ENCODE measurements at places on chromosomes 11 and 22.
A peak's percentile ranks its signal among the peaks of the same experiment; 100 is the strongest.

DNA sequence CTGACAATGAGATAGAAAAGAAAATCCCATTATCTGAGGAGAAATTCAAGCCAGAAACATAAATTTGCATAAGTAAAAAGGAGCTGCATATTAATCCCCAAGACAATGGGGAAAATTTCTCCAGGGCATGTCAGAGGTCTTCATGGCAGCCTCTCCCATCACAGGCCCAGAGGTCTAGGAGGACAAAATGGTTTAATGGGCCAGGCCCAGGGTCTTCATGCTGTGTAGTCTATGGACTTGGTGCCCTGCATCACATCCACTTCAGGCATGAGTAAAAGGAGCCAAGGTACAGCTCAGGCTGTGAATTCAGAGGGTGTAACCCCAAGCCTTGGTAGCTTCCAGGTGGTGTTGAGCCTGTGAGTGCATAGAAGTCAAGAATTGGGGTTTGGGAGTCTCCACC, 1097.2 kb upstream of the RAG2 start:
- H3K27me3 ChIP-seq: no peaks in the 10 kb centered on the region
- H3K27ac ChIP-seq: no peak overlapping the region
- H3K4me1 ChIP-seq: no peaks in the 10 kb centered on the region

GRCh38 chr11:86741839-86742805, 58.2 kb upstream of the PRSS23 start:
- no peak overlapping the region for H3K4me3 ChIP-seq
- peaks cover 14% of the 10 kb centered on the region for H3K27me3 ChIP-seq
- H3K27ac ChIP-seq: no peak overlapping the region
- H3K36me3 ChIP-seq: no peaks in the 10 kb centered on the region

DNA sequence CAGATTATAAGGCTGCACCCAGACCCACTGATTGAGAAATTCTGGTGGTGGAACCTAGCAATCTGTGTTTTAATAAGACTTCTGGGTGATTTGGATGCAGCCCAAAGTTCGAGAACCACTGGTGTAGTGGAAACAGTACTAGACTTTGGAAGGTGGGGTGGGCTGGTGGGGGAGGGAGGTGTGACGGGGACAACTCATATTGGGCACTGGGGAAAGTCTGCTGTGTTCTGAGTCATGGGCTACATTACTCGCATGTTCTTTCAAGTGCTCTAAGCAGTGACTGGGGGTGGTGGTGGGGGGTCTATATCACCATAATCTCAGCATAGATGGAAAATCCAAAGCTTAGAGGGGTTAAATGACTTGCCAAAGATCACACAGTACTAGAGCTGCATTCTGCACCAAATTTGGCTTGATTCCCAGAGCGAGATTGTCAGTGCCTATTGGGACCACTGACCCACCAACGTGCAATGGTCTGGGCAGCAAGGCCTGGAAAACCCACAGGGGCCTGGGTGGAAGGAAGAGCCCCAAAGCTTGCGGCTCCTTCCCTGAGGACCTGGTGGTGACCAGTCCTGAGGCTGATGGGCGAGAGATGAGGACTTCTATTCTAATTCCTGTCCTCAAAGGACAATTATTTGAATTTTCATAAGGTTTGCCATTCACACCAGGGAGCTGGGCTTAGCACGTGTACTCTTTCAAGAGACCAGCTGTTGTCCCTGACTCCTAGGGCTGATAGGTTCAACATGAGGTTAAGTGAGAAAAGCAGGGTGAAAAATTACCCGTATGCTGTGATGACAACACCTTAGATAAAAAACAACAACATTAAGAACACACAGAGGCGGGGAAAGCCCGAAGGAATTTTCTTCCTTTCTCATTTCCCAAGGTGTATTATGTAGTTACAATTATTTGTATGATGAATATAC, 77.5 kb upstream of the NARS2 start:
- peak overlapping the region; percentile 70 for H3K27ac ChIP-seq
- no peaks in the 10 kb centered on the region for H3K36me3 ChIP-seq
- H3K27me3 ChIP-seq: peaks cover 3% of the 10 kb centered on the region
- peak; percentile 80 for DNase-seq
- H3K4me1 ChIP-seq: peaks cover 40% of the 10 kb centered on the region

- peaks cover 11% of the 10 kb centered on the region for H3K27me3 ChIP-seq
- no peaks in the 10 kb centered on the region for H3K36me3 ChIP-seq
- no peak overlapping the region for H3K27ac ChIP-seq
- H3K4me1 ChIP-seq: no peaks in the 10 kb centered on the region
These were observed 315.8 kb downstream of the CASP12 start for GRCh38 chr11:104582431-104582830.

GRCh38 chr11:75548595-75549272, 13.3 kb upstream of the SERPINH1 start:
- H3K27ac ChIP-seq: no peak overlapping the region
- no peak for DNase-seq
- peaks cover 2% of the 10 kb centered on the region for H3K27me3 ChIP-seq
- H3K36me3 ChIP-seq: no peaks in the 10 kb centered on the region
- no peak overlapping the region for H3K4me3 ChIP-seq

DNA sequence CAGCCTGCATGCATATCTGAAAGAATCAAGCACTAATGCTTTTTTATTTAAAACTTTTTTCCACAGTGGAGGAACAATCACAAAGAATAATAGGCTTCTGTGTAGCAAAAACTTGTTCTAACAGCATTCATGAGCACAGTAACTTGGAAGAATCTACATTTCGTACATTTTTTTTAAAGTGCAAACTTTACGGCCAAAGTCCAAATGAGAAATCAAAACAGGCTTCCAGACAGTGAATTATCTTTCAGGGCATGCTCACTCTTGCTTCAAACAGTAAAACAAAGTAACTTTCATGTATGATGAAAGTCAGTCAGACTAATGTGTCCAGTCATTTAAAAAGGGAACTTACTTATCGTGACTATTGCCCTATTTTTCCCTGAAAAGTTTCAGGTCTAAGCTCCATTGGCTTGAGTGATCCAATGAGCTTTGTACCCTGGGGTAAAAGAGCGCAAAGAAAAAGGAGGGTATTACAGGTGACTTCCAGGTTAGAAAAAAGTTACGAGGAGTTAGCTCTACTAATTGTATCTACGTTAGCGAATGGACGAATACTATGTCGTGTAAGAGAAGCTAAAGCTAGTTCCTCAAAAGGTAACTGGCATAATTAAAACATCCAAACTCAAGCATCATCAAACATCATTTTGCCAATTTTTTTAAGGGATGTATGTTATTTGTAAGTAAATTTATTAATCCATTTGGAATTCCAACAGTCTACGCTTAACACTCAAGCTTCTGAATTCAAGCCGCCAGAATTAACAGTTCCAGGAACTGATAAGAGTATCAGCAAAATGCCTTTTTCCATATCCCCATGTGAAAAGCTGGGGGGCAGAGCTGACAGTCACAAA, 1.7 kb downstream of the PICALM start:
- H3K27ac ChIP-seq: peak overlapping the region; percentile 91
- H3K4me1 ChIP-seq: peaks cover 41% of the 10 kb centered on the region
- no peak for DNase-seq
- H3K36me3 ChIP-seq: peaks cover 26% of the 10 kb centered on the region
- no peaks in the 10 kb centered on the region for H3K27me3 ChIP-seq
- H3K4me3 ChIP-seq: peak overlapping the region; percentile 89

DNA sequence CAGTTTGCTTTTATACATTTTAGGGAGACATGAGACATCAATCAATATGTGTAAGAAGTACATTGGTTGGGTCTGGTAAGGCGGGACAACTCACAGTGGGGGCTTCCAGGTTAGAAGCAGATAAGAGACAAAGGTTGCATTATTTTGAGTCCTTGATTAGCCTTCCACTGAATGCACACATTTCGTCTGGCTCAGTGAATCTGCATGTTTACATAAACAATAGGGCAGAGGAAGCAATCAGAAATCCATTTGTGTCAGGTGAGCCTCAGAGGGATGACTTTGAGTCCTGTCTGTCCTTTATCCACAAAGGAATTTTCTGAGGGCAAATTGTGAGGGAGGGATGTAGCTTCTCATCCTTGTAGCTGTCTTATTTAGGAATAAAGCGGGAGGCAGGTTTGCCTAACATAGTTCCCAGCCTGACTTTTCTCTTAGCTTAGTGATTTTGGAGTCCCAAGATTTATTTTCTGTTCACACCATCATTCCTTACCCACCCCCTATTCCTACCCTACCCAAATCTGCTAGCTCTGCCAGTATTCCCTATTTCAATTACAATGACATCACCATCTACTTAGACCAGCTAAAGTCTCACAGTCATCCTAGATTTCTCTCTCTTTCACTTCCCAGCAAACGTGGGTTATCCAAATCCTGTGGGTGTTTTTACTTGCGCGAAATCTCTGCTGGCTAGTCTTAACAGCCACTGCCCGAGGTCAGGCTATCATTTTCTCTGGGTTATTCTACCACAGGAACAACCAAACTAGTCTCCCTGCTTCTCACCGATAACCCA, 2.9 kb downstream of the SC5D start:
- H3K4me1 ChIP-seq: peaks cover 43% of the 10 kb centered on the region
- H3K4me3 ChIP-seq: no peak overlapping the region
- peak overlapping the region; percentile 10 for H3K27ac ChIP-seq
- H3K36me3 ChIP-seq: peaks cover 11% of the 10 kb centered on the region

- no peaks in the 10 kb centered on the region for H3K36me3 ChIP-seq
- H3K4me1 ChIP-seq: no peaks in the 10 kb centered on the region
- DNase-seq: no peak
These were observed 68.3 kb upstream of the POU2AF2 start for GRCh38 chr11:111177037-111177871.

- H3K36me3 ChIP-seq: no peaks in the 10 kb centered on the region
- H3K4me3 ChIP-seq: no peak overlapping the region
- DNase-seq: no peak
These were observed 428.0 kb downstream of the LARGE1 start for GRCh38 chr22:33492210-33492651.

DNA sequence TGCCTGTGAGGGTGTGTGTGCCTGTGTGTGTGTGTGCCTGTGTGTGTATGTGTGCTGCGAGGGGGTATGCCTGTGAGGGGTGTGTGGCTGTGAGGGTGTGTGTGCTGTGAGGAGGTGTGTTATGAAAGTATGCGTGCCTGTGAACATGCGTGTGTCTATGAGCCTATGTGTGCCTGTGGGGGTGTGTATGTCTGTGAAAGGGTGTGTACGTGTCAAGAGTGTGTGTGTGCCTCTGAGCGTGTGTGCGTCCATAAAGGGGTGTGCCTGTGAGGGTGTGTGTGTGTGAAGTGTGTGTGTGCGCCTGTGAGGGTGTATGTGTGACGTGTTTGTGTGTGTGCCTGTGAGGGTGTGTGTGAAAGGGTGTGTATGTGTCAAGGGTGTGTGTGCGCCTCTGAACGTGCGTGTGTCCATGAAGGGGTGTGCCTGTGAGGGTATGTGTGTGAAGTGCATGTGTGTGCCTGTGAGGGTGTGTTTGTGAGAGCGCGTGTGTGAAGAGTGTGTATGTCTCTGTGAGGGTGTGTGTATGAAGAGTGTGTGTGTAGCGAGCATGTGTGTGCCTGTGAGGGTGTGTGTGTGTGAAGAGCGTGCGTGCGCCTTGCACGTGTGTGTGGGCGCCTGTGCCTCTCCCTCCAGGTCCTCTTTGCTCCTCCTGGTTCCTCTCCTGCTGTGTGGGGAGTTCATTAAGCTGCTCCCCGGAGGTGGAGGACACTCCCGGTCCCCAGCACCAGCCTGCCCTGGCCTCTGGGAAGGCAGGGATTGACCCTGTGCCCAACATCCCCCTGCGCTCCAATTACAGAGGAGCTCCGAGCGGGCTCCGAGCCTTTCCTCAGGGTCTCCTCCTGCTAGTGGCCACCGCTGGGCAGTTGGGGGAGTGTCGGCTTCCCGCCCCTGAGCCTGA, 53.3 kb downstream of the CACNA1I start:
- no peak for DNase-seq
- H3K27ac ChIP-seq: no peak overlapping the region
- H3K4me1 ChIP-seq: peaks cover 6% of the 10 kb centered on the region
- H3K36me3 ChIP-seq: no peaks in the 10 kb centered on the region

GRCh38 chr11:64390558-64390957, 31.6 kb downstream of the RPS6KA4 start:
- DNase-seq: no peak
- no peak overlapping the region for H3K27ac ChIP-seq
- no peaks in the 10 kb centered on the region for H3K36me3 ChIP-seq
- H3K4me1 ChIP-seq: peaks cover 2% of the 10 kb centered on the region

GRCh38 chr11:82776377-82776776, 42.7 kb upstream of the FAM181B start:
- H3K27me3 ChIP-seq: peaks cover 7% of the 10 kb centered on the region
- no peak overlapping the region for H3K4me3 ChIP-seq
- H3K27ac ChIP-seq: no peak overlapping the region
- H3K36me3 ChIP-seq: peaks cover 2% of the 10 kb centered on the region
